ENCODE measurements at places on chromosomes 16 and 17.
A peak's percentile ranks its signal among the peaks of the same experiment; 100 is the strongest.

DNA sequence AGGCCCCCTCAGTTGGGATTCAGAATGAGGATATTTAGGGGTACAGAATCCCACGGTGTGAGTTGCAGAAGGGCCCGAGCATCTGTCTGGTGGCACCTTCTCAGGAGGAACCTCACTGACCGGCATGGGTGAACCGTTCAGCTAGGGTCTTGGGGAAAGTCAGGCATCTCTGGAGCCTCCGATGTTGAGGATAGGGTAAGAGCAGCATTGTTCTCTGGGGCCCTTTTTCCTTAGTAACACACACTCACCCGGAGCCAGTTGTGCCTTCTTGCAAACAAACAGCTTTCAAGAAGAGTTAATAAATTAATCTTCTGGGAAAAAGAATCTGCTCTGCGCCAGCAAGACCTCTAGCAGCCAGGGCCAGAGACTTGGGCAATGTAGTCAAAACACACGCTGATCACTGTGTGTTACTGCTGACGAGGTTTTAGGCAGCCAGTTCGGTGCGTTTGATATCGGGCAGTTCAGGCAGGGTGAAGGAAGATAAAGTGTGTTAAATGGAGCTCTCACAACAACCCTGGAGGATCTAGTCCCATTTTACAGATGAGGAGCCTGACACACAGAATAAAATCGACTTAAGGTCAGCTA, 48.9 kb downstream of the MSI2 start:
- no peak for DNase-seq

GRCh38 chr17:45936610-45937009, 42.3 kb downstream of the MAPT start:
- DNase-seq = no peak

- DNase-seq = no peak
Measured at GRCh38 chr17:31386542-31387075, 4.9 kb upstream of the RAB11FIP4 start.

GRCh38 chr17:11539637-11540036, 58.6 kb upstream of the DNAH9 start:
- no peak for DNase-seq

GRCh38 chr17:50349243-50349600, 3.3 kb downstream of the XYLT2 start:
- DNase-seq = no peak

GRCh38 chr17:15659236-15659635, 24.9 kb downstream of the TRIM16 start:
- no peak for DNase-seq

DNA sequence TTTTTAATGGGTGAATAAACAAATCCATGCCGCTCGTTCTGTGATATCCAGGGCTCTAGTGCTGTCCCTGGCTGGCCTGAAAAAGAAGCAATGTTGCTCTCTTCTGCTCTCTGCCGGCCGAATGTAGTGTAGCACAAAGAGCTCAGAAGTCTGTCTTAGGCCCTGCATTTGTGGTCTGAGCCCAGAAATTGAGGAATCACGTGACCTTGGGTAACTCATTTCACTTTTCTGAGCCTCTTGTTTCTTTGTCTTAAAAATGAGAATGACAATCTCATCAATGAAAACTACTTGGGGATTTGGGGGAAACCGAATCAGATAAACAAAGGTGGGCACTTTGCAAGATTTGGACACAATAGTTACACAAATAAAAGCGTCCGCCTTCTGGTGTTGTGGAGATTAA, 381.6 kb upstream of the ASIC2 start:
- peak; percentile 37 for DNase-seq

DNA sequence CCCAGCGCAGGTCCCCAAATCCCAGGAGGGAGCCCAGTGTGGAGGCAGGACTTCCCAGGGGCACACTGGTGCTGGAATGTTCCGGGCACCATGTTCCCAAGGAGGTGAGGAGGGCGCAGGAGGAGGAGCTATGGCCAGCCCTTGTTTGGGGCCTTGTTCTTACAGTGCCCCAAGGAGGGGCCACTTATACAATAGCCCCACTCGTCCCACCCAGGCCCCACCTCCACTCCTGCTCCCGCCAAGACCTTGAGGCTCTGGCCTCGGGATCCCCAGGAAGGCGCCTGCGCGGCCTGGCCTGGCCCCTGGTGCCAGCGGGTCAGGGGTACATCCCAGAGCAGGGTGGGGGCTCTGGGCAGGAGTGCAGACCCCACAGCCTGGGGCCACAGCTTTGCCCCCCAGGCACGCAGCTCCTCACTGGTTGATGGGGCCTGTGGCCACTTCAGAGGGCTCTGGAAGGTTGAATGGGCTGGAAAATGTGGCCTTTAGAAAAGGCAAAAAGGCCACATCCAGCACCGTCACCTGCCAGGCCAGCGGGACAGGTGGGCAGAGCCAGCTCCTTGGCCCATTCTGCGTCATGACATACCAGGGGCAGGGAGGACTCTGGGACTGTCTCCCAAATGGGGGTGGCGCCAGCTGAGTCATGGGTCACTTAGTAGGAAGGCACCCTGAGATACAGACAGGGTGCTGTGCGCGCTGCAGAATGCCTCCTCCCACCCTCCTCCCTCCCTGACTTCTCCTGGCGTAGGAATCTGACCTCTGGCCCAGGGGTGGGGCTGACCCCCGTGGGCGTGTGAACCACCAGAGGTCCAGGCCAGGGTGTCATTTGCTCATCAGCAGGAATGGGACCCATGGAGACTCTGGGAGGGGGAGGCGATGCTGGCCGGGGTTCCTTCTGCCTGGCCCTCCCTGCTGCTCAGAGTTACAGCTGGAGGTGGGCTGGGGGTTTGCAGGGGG, 32.3 kb upstream of the PVALEF start:
- no peak for DNase-seq

DNA sequence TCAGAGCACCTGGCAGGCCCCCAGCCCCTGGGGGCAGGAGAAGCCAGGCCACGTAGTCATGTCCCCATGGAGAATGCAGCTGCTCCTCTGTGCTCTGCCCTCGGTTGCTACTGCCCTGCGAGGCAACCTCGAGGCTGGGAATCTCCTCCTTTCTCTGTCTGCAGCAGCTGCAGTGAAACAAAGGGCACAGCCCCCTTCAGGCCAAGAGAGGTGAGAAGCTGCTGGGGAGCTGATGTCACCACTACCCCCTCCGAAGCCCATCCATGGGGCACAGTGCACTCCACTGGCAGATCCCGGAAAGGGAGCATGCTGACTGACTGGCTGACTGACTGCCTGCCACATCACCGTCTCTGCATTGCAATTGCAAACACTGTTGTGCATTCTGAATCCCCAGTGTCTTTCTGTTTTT, 103.7 kb downstream of the GRIN2A start:
- DNase-seq = no peak

- DNase-seq = no peak
Measured at GRCh38 chr16:81060576-81061306, 16.3 kb downstream of the C16orf46 start.

DNA sequence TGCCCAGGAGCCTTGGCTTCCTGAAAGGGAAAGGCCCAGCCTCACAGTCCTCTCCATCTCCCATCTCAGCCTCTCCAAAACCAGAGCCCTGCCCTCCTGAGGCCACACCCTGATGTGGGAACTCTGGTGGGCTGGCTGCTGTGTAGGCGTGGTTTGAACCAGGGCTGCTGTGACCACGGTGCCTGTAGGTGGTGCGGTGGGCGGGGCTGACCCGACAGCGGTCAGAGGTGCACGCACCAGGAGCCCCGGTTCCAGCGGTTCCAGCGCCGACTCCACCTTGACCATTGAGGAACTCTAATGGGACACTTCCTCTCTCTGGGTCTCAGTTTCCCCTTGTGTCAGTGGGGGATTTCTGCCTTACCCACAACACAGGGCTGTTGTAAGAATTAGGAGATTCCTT, 2.4 kb downstream of the RAP1GAP2 start:
- DNase-seq = no peak

DNA sequence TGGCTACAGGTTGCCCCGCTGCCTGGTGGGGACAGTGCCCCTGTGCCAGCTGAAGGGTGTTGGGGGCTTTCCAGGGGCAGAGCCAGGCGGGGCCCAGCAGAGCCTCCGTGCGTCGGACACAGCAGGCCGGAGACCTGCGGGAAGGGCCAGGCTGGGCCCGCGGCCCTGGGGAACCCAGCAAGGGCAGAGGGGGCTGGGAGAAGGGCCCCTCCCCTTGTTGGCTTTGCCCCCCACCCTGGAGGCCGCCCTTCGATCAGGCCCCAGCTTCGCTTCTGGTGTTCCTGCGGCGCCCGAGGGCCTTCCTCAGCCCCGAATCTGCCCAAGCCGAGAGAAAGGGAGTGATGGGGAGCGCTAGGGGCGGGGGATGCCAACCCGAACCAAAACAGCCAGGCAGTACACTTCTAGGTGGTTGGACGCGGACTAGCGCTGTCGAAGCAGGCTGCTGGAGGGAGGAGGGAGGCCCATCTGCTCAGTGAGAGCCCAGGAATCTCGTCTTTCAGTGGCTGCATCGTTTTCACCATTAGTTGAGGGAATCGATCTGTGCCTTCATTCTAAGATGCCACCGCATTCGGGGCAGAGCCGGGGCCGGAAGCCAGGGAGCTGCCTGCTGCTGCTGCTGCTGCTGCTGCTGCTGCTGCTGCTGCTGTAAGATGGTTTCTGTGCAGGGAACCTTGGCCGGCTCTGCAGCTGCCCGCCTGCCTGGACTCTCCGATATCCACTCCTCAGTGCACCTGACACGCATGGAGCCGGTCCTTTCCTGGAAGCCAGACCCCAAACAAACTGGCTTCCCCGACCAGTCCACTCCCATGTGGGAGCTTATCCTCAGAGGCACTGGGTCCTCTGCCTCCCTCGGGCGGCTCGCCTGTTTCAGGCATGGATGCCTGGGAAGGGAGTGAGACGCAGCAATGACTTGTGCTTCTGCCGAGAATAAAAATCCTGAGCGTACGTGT, 1.7 kb downstream of the JPH3 start:
- DNase-seq = no peak

Data from CD4-positive, alpha-beta T cell treated with Interleukin-12 subunit alpha and Interleukin-12 subunit beta, for 1 hour (primary cell).